ENCODE measurements at places on chromosomes 1 and 21.

GRCh38 chr21:26447932-26448475 is 125.1 kb downstream of the CYYR1 start:
- DNase-seq = no peak

DNA sequence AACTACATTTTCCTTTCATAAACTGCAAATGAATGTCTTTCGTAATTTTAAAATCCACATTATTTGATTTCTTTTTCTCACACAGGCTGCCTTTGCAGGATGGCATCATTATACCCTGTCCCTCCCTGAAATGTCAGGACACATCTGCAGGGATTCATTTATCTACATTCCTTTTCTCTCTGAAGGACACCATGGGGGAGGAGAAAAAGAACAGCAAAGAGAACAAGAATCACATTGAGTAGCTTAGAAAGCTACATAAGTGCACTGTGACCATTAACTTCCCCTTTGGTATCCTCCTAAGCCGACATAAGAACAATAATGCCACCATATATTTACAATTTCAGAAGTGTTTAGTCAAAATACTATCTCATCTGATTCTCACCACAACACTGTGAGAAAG is 129.5 kb downstream of the PIGK start:
- DNase-seq = no peak

DNA sequence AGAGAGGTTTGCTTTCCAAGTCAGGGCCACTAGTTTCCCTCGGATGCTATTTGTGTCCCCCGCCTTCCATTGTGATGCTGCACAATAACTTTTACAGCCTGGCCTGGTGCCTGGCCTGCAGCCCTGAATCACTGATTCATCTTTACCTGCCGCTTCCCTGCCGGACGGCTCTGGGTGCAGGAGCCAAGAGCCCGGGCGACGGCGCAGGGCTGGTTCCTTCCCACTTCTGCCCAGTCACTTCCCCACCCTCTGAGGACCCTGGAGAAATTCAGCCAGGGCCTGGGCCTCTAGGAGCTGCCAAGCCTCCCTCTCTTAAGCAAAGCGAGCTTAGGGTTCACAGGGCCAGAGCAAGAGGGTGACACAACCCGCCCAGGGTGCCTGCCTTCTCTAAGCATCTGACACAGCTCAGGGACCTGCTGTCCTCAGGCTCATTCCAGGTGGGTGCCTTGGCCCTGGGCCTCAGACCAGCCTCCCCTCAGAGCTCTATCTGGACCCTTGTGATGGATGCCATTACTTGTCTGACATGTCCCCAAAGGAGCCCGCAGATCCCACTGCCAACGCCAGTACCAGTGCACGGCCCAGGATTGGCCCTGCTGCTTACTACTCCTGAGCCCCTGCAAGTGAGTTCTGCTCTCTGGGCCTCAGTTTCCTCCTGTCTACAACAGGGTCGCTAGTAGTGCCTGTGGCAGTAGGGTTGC is 381.0 kb upstream of the VAMP3 start:
- DNase-seq = no peak

GRCh38 chr1:80931178-80931577 is 869.6 kb upstream of the ADGRL2 start:
- no peak for DNase-seq

GRCh38 chr1:82932727-82933126 is 1066.2 kb downstream of the TTLL7 start:
- no peak for DNase-seq

- no peak for DNase-seq
Observed at GRCh38 chr1:220761688-220762427, 13.7 kb downstream of the MTARC2 start.

DNA sequence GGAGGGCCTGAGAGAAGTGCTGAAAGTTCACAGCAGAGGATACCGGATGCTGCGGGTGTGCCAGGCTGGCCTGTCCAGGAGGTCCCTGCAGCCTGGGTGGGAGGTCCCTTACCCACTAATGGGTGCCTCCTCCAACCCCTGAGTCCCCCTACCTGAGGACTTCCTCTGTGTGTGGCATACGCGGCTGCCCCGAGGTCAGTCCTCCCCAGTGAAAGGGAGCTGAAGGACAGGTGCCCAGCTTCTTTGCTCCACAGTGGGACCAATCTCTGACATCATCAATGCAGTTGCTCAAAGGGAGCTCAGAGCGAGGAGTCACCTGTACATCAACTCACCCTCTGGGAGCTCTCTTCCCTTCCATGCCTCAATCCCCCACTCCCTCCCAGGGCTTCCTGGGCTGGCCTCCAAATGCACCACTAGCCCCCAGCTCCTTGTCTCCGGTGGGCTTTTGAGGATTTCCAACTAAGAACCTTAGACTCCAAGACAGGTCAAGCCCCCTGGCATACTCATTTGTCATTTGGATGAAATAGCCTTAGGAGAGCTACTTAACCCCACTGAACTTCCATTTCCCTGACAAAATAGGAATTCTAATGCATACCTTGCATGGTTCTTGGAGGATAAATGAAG is 53.9 kb downstream of the PDE9A start:
- no peak for DNase-seq

GRCh38 chr21:31894457-31894856 is 21.6 kb downstream of the HUNK start:
- DNase-seq = no peak

- DNase-seq = no peak
Observed at GRCh38 chr1:112461200-112461871, 47.4 kb upstream of the WNT2B start.

DNA sequence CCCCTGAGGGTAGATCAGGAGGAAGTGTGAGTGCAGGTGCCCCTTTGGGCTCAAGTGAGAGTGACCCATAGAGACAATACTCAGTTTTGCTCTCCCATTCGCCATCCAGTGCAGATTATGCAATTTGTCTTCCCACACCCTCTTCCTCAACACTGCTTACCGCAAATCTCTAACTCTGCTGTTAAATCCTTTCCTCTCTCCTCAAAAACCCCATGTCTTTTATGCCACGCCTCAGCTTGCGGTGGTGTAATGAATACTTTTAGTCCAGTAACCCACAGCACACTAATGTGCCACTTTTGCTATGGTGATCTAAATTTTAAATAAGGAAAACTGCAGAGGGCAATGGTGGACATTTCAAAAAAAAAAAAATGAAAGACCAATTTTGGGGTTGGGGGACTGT is 57.7 kb downstream of the PRRX1 start:
- DNase-seq = no peak

- no peak for DNase-seq
Observed at GRCh38 chr1:86068841-86069756, 87.5 kb downstream of the COL24A1 start.

- DNase-seq = no peak
Observed at GRCh38 chr21:29973258-29973657, 33.5 kb upstream of the GRIK1 start.

- no peak for DNase-seq
Observed at GRCh38 chr1:1020000-1020404, at the start of gene AGRN. TSS of gene AGRN (plus strand) at chr1:1020120. CDS start at chr1:1020173, 53 bp downstream.

- no peak for DNase-seq
Observed at GRCh38 chr1:235938709-235939479, 72.2 kb upstream of the LYST start.

- DNase-seq = no peak
Observed at GRCh38 chr1:183685112-183685713, 32.1 kb upstream of the APOBEC4 start.

DNA sequence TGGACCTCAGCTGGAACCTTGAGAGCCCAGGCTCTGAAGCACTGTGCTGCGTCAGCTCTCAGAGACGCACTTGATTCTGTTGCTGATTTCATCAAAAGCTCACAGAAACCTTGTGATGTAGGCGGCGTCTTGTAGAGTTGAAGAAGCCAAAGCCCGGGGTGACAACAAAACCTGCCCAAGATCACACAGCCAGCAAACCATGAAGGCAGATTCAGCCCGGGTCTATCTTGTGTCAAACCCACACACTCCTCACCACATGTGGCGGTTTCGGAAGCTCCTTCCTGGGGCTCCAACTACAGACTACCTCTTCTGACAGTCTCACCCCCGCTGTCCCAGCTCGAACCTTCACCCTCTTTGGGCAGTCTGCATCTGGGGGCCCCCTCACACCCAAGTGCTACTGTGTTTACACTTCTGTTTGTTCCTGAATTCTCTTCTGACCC is 50.4 kb downstream of the TENT5C start:
- DNase-seq = peak; percentile 68

DNA sequence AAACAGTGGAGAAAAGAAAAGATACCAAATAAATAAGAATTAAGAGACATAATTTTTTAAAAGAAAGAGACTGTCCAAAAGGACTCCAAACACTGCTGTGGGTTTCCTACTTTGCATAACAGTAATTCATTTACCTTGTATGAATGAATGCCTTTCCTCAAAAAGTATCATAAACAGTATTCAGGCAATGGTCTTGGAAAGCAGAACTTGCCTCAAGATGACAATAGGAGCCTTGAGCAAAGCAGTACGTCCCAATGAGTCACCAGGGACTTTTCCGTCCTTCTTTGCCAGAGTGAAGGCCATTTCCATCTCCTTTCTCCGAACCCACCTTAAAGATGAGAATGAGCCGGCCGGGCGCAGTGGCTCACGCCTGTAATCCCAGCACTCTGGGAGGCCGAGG is 186.4 kb downstream of the ZBTB18 start:
- DNase-seq = no peak
